Left lung (tissue), 14 donors: ENCODE measurements at places on chromosomes 11 and 22. TPM values are rescaled to one million over a fixed set of nuclear protein-coding genes. Genes with fewer than 3 reads are reported as not detected.

The MMP3 gene
- total RNA-seq = not detected

The TNNI2 gene
- 3.4 TPM for total RNA-seq

The NEU3 gene
- total RNA-seq = 9.7 TPM

The ARHGAP32 gene
- 19.8 TPM for total RNA-seq

The CDHR5 gene
- total RNA-seq = not detected

The OR10A2 gene
- not detected for total RNA-seq

The ABCC8 gene
- 1.9 TPM for total RNA-seq

The SEC14L2 gene
- 8.3 TPM for total RNA-seq

The MYO7A gene
- 4.8 TPM for total RNA-seq

The CDON gene
- total RNA-seq = 16.3 TPM

The TSPAN18 gene
- total RNA-seq = 31.4 TPM

The THY1 gene
- total RNA-seq = 46.6 TPM

The TSSK2 gene
- not detected for total RNA-seq

The P4HA3 gene
- 2.0 TPM for total RNA-seq

The MRPL16 gene
- total RNA-seq = 35.6 TPM

The TRAF6 gene
- total RNA-seq = 11.3 TPM

The NLRP14 gene
- 0.10 TPM for total RNA-seq

The KCTD17 gene
- total RNA-seq = 22.2 TPM

The SULT4A1 gene
- total RNA-seq = not detected

The POU2F3 gene
- total RNA-seq = 3.1 TPM

The SNU13 gene
- 112 TPM for total RNA-seq

The IL18 gene
- total RNA-seq = 35.8 TPM

The COMT gene
- total RNA-seq = 249 TPM

The FOLH1 gene
- 2.8 TPM for total RNA-seq

The GSTT4 gene
- total RNA-seq = not detected

The ARVCF gene
- 22.4 TPM for total RNA-seq

The GRM5 gene
- not detected for total RNA-seq

The GGT1 gene
- 42.5 TPM for total RNA-seq

The PDE2A gene
- 9.7 TPM for total RNA-seq

The CRYBB2 gene
- total RNA-seq = not detected

The CST6 gene
- 20.3 TPM for total RNA-seq

The SLC1A2 gene
- 1.5 TPM for total RNA-seq

The OR52H1 gene
- 0.32 TPM for total RNA-seq

The TLCD5 gene
- total RNA-seq = 5.2 TPM

The PRDM11 gene
- total RNA-seq = 13.6 TPM

The ZP1 gene
- not detected for total RNA-seq

The SMIM35 gene
- total RNA-seq = not detected

The OR51B5 gene
- 0.29 TPM for total RNA-seq

The KCNJ4 gene
- total RNA-seq = not detected

The RFPL1 gene
- not detected for total RNA-seq

The MS4A12 gene
- not detected for total RNA-seq

The KCNQ1 gene
- total RNA-seq = 33.7 TPM

The CBLIF gene
- total RNA-seq = not detected

The MS4A5 gene
- not detected for total RNA-seq

The PRR33 gene
- not detected for total RNA-seq
